ENCODE measurements at places on chromosomes 16 and 17. TPM values are rescaled to one million over a fixed set of nuclear protein-coding genes. Genes with fewer than 3 reads are reported as not detected.

- no peak overlapping the region for H3K4me3 ChIP-seq
- H3K27me3 ChIP-seq = no peaks in the 10 kb centered on the region
- no peaks in the 10 kb centered on the region for H3K36me3 ChIP-seq
- DNase-seq = no peak
- no peak overlapping the region for H3K27ac ChIP-seq
Measured at GRCh38 chr17:13099089-13099735, 81.4 kb upstream of the ELAC2 start.

- H3K4me1 ChIP-seq = peaks cover 10% of the 10 kb centered on the region
- no peak for DNase-seq
- H3K36me3 ChIP-seq = no peaks in the 10 kb centered on the region
- no peak overlapping the region for H3K4me3 ChIP-seq
Measured at GRCh38 chr16:78127130-78127529, 27.7 kb downstream of the WWOX start.

DNA sequence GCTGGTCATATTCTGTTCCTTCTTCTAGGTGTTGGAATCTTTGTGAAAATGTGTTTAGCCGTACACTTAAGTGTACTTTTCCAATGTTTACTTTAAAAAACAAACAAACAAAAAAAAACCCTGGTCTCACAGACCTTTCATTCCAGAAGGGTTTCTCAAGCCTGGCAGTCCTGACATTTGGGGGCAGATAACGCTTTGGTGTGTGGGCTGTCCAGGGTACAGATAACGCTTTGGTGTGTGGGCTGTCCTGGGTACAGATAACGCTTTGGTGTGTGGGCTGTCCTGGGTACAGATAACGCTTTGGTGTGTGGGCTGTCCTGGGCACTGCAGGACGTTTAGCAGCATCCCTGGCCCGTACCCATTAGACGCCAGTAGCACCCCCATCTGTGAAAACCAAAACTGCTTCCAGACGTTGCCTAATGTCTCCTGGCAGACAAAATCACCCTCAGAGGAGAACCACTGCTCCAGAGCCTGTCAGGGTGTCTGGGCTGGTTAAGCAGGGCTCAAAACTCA, 15.2 kb upstream of the FLCN start:
- no peaks in the 10 kb centered on the region for H3K36me3 ChIP-seq
- H3K4me1 ChIP-seq = no peaks in the 10 kb centered on the region
- H3K27ac ChIP-seq = no peak overlapping the region
- no peak for DNase-seq
- no peaks in the 10 kb centered on the region for H3K27me3 ChIP-seq

GRCh38 chr16:57192146-57192545, 6.0 kb downstream of the RSPRY1 start:
- H3K4me3 ChIP-seq = no peak overlapping the region
- no peak overlapping the region for H3K27ac ChIP-seq
- no peak for DNase-seq

- no peaks in the 10 kb centered on the region for H3K36me3 ChIP-seq
- H3K27me3 ChIP-seq = no peaks in the 10 kb centered on the region
- H3K4me1 ChIP-seq = no peaks in the 10 kb centered on the region
- H3K4me3 ChIP-seq = no peak overlapping the region
- no peak for DNase-seq
- no peak overlapping the region for H3K27ac ChIP-seq
Measured at GRCh38 chr17:65407017-65407416, 154.4 kb downstream of the AXIN2 start.

DNA sequence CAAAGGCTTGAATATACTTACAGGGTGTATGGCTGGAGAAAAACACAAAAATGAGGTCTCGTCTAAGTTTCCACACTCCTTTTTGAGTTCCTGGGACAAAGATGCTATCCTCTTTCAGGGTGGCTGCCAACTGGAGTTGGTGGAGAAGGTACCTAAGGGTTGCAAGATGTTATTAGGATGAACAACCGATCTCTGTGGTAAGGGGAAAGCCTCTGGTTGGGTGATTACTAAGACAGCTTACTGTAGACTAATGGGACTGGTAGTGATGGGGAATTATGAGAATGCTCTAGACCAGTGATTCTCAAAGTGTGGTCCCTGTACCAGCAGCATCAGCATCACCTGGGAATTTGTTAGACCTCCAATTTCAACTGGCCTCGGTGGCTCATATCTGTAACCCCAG, 6.0 kb downstream of the ADAT1 start:
- no peaks in the 10 kb centered on the region for H3K36me3 ChIP-seq
- H3K27me3 ChIP-seq = no peaks in the 10 kb centered on the region
- H3K4me1 ChIP-seq = peaks cover 9% of the 10 kb centered on the region
- no peak for DNase-seq

DNA sequence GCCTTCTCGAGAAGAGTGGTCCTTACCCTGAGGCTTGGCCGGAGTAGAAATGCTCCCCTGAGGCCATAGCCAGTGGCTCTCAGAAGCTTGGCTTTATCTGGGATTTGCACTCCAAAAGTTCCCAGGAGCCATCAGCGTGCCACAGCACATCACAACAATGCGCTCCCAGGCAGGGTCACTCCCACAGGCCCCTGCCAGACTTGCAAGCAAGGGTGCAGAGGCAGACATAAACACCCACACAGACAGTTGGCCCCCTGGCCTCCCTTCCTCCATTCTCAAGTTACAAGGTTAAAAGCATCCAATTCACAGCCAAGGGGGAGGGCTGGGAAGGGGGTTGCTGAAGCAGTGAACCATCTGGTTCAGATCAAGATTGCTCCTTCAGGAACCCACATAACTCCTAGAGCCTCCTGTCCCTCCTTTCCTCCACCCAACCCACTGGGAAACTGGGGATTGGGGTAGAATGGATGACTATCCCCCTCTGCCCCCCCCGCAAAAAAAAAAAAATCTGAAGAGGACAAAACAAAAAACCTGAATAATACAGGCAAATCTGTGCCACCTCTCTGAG, 1.8 kb downstream of the ST3GAL2 start:
- peaks cover 53% of the 10 kb centered on the region for H3K4me1 ChIP-seq
- DNase-seq = peak; percentile 72
- peak overlapping the region; percentile 75 for H3K27ac ChIP-seq
- H3K4me3 ChIP-seq = no peak overlapping the region

DNA sequence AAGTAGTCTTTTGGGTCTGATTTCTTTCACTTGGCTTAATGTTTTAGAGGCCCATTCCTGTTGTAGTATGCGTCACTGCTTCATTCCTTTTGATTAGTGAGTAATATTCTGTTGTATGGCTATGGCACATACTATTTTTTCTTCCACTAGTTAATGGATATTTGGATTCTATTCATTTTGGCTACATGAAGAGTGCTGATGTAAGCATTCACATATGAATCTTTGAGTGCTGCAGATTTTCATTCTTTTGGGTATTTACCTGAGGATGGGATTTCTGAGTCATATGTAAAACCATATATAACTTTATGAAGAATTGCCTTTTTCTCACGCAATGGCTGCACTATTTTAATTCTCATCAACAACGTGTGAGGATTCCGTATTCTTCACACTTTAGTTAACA, 113.6 kb downstream of the AHSP start:
- H3K4me1 ChIP-seq = no peaks in the 10 kb centered on the region
- H3K27me3 ChIP-seq = no peaks in the 10 kb centered on the region
- no peaks in the 10 kb centered on the region for H3K36me3 ChIP-seq
- no peak overlapping the region for H3K27ac ChIP-seq
- DNase-seq = no peak

DNA sequence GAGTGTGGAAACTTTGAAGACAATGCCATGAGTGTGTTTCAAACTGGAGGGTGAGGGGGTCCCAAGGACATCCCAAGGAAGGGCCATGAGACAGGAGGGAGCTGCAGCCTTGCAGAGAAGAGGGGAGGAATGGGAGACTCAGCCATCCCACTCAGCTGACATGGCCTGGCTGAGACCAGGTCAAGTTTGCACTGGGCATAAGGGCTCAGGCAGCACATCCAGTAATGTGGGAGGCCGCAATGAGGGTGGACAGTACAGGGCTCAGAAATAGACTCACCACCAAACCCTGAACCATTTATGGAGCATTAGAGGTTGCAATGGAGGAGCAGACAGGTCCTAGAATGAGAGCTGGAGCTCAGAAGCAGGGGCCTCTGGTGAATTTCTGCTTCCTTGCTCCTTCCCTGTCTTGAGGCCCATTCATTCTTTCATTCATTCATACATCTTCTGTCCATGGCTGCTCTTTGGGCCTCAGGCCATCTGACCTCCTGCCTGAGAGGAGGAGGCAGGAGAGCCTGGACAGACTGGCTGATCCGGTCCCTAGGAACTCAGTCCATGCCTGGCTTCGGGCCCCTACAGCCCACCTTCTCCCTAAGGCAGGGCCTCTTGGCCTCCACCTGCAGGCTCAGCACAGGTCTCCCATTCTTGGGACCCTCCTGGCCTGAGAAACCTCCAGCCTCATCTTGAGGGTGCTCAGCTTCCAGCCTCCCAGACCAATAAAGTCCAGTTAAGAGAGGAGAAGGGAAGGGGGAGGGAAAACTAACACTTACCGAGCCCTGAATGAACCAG, 70.5 kb upstream of the CDH5 start:
- no peak for DNase-seq
- peaks cover 12% of the 10 kb centered on the region for H3K27me3 ChIP-seq
- H3K36me3 ChIP-seq = no peaks in the 10 kb centered on the region
- H3K27ac ChIP-seq = no peak overlapping the region
- no peak overlapping the region for H3K4me3 ChIP-seq

GRCh38 chr16:18936727-18937340, 10.6 kb upstream of the SMG1 start:
- H3K27ac ChIP-seq = no peak overlapping the region
- H3K36me3 ChIP-seq = no peaks in the 10 kb centered on the region

- no peak for DNase-seq
- H3K36me3 ChIP-seq = no peaks in the 10 kb centered on the region
- H3K27ac ChIP-seq = no peak overlapping the region
- no peaks in the 10 kb centered on the region for H3K4me1 ChIP-seq
- no peaks in the 10 kb centered on the region for H3K27me3 ChIP-seq
Measured at GRCh38 chr16:69880640-69881133, 70.4 kb upstream of the CLEC18A start.

GRCh38 chr16:11409398-11409797, 64.1 kb downstream of the RMI2 start:
- no peak for DNase-seq
- H3K4me1 ChIP-seq = peaks cover 12% of the 10 kb centered on the region
- no peaks in the 10 kb centered on the region for H3K27me3 ChIP-seq
- H3K36me3 ChIP-seq = no peaks in the 10 kb centered on the region
- H3K4me3 ChIP-seq = no peak overlapping the region
- H3K27ac ChIP-seq = peak overlapping the region; percentile 65

- H3K36me3 ChIP-seq = no peaks in the 10 kb centered on the region
- DNase-seq = no peak
- no peaks in the 10 kb centered on the region for H3K4me1 ChIP-seq
- no peaks in the 10 kb centered on the region for H3K27me3 ChIP-seq
- H3K4me3 ChIP-seq = no peak overlapping the region
- H3K27ac ChIP-seq = no peak overlapping the region
Measured at GRCh38 chr17:31678431-31678830, 180.6 kb downstream of the COPRS start.

GRCh38 chr17:19647697-19648474, 665 bp upstream of the ALDH3A2 start:
- H3K27me3 ChIP-seq = no peaks in the 10 kb centered on the region
- H3K36me3 ChIP-seq = no peaks in the 10 kb centered on the region
- peak overlapping the region; percentile 94 for H3K27ac ChIP-seq

DNA sequence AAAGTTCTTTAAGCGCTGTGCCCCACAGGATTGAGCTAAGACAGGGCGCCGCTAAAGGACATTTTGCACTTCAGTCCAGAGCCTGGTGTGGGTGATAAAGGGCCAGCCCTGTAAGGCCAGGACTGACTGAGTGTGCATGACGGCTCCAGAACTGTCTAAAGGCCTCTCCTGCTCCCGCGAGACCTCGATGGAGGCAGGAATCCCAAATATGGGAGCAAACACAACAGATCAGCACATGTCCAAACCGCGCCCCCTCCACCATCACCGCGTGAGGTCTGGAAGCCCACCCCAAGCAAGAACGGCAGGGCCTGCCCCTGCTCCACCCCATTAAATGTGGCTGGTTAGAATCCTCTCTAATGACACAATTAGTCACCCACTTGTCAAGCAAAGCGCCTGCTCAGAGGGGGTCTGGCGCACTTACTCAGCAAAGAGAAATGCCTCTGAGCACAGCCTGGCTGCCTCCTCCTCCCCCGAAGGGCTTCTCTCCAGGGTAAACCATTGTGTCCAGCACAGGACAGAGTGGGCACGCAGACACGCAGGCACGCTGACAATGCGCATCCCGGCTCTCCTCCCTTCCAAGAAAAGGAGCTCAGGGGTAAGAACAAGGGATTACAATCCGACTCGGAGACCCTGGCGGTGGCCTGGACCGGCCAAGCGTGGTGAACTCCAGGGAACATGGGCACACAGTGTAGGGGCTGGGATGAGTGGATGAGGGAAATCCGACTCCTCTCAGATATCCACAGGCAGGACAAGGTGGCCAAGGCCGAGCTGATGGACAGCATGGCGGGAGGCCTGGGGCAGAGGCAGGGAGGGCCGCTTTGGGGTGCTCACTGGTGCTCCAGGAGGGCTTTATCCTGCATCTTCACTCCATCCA, 1.5 kb downstream of the MXRA7 start:
- no peaks in the 10 kb centered on the region for H3K36me3 ChIP-seq
- H3K4me1 ChIP-seq = peaks cover 34% of the 10 kb centered on the region
- no peaks in the 10 kb centered on the region for H3K27me3 ChIP-seq

- H3K4me3 ChIP-seq = no peak overlapping the region
- peaks cover 10% of the 10 kb centered on the region for H3K27me3 ChIP-seq
- no peaks in the 10 kb centered on the region for H3K36me3 ChIP-seq
- H3K27ac ChIP-seq = no peak overlapping the region
Measured at GRCh38 chr17:79622776-79623175, 11.9 kb upstream of the RBFOX3 start.

- no peaks in the 10 kb centered on the region for H3K27me3 ChIP-seq
- no peak for DNase-seq
- no peaks in the 10 kb centered on the region for H3K4me1 ChIP-seq
- no peaks in the 10 kb centered on the region for H3K36me3 ChIP-seq
Measured at GRCh38 chr17:10051112-10051511, 146.0 kb upstream of the RCVRN start.

DNA sequence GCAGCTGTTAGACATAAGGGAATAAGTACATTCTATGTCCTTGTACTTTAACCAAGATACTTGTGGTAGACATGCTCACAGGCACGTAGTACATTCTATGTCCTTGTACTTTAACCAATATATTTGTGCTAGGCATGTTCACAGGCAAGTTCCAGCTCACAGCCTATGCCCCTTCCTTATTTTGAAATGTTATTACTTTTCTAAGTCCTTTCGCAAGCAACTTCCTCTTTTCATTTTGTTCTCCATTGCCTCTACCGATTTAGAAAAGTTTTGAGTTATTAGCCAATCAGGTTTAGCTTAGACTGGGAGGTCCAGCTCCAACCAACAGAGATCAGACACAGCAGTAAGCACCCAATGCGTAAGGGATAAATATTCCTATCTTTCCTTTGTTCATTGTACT, 60.1 kb upstream of the NUDT7 start:
- no peaks in the 10 kb centered on the region for H3K27me3 ChIP-seq
- no peak overlapping the region for H3K27ac ChIP-seq
- H3K36me3 ChIP-seq = no peaks in the 10 kb centered on the region
- no peak overlapping the region for H3K4me3 ChIP-seq
- no peaks in the 10 kb centered on the region for H3K4me1 ChIP-seq
- no peak for DNase-seq

GRCh38 chr17:47975189-47975822, 4.4 kb downstream of the CDK5RAP3 start:
- H3K4me1 ChIP-seq = peaks cover 9% of the 10 kb centered on the region
- H3K27me3 ChIP-seq = no peaks in the 10 kb centered on the region
- H3K4me3 ChIP-seq = no peak overlapping the region
- DNase-seq = no peak
- no peaks in the 10 kb centered on the region for H3K36me3 ChIP-seq
- H3K27ac ChIP-seq = no peak overlapping the region

STH gene
- not detected for total RNA-seq

OR1F1 gene
- total RNA-seq = not detected

MYH8 gene
- total RNA-seq = not detected

HEATR9 gene
- total RNA-seq = not detected

FBXO47 gene
- not detected for total RNA-seq

CLDN9 gene
- 3.5 TPM for total RNA-seq

MEOX1 gene
- total RNA-seq = 0.90 TPM

Data from hepatocyte (in vitro differentiated cells).